ENCODE measurements at places on chromosomes 3 and 15.

DNA sequence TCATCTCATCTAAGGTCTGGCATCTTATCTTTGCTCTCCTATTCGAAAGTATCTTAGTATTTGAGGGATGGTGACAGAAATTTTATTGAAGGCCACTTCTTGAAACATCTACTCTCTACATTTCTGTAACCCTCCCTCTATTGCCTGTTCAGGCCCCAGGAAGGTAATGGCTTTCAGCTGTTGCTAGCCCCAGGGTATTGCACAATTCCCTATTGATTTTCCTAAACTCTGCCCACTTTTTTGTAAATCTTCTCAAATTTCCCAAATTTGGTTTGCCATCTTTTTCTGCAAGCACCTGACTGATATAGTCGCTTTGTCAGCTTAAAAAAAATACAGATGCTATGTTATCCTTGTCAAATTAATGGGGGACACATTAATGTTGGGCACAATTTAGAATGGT, 242.1 kb downstream of the RAP2B start:
- DNase-seq: no peak

GRCh38 chr15:25170781-25171110, 216.0 kb downstream of the SNRPN start:
- DNase-seq: no peak

DNA sequence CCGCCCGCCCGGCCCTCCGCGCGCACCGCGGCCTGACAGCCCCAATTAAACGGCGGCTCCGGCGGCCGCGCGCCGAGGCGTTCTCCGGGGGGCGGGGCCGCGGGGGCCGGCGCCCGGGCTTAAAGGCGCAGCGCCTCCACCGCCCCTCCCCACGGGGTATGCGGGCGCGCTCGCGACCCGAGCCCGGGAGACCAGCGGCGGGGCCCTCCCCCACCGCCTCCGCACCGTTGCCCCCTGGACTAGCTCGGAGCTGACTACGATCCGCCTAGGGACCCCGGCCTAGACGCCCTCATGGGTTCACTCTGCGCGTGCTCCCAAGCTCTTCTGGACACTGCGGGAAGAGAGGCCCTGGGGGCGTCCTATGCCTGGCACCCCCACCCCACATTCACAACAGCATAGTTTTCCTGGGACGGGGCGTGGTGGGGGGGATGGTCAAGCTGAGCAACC, at the start of gene DUSP7:
TSS of gene DUSP7 (minus strand) at position 51 of the 447 bp plus-strand sequence. CDS start 205 bp downstream, outside the sequence.
- DNase-seq: peak; percentile 82

DNA sequence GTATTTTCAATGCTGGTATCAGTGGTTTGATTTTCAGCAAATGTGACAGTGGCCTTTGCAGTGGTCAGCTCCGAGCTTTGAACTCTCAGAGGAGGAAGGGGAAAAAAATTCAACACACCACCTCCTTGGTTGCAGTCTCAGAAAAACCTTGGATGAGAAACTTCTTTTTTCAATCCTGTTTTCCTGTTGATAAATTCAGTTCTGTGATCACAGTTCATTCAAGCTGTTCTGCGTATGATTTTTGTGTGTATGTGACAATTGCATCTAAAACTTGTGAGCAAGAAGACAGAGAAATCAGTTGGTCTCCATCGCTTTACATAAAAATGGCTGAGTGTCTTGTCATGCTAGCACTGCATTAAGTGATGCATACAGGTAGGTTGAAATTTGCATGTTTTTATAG, 19.2 kb downstream of the ZBTB38 start:
- DNase-seq: no peak

DNA sequence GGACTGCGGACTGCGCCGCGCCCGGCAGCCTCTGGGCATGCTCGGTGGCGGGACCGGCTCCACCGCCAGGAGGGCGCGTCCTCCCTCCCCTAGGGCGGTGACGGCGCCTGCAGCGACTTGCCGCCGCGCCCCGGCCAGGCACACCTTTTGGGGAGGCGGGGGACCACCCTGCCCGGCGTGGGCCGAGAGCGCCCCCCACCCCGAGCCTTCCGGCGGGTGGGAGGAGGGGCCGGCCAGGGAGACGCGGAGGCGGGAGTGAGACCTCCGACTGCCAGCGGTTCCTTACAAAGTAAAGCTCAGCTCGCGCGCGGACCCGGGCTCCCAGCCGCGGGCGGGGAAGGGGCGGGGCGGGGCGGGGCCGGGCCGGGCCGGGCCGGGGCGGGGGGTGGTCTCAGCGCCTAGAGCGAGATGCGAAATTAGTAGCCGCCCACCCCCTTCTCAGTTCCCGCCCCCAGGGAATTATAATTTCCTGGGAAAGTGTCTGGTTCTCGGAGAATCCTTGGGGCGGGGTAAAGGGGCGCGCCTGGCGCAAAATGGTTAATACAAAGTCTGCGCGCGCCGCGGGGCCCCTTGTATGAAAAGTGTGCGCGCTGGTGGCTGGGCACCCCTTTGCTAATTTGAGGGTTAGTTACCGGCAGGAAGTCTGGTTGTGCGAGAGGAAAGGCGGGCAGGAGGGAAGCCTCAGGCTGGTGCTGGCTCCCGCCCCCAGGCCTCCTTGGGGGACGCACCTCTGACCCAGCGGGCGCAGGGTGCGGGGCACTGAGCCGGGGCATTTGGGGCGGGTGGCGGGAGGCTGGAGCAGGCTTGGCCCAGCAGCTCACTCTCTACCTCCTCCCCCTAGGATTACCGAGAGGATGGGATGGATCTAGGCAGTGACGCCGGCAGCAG, 224.8 kb upstream of the IL12A start:
- DNase-seq: peak; percentile 81

- DNase-seq: no peak
These were observed 229.2 kb downstream of the SQOR start for GRCh38 chr15:45863881-45864580.

DNA sequence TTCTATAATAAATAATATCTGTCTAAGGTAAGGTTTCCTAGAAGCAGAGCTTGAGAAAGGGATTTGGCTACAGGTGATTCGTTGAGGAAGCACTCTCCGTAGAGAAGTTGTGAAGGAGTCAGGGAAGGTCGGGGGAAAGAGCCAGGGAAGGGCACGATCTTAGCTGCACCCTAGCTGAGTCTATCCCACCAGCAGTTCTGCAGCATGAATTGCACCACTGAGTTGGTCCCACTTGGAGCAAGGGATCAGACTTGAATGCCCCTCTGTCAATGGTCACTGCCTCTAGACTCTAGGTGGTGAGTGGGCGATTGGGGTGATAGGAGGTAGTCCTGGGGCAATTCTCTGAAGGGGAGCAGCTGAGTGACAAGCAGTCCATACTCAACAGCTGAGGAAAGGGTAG, 13.5 kb downstream of the TMC3 start:
- no peak for DNase-seq

DNA sequence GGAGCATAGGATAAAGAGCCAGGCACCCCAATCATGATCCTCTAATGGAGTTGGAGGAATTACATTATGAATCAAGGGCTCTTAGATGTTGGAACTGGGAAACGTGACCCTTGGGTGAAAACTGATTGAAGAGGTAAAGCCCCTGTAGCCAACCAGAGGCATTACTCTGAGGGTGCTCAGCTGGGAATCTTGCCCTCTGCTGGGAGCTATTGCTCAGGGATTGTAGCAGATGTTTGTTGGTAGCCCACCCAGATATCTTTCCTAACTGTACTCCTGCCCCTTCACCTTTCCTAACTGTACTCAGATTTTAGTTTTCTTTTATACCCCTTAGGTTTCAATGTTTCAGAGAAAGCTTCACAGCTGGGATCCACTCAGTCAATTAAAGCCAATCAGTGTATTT, 74.2 kb downstream of the RARB start:
- DNase-seq: no peak

DNA sequence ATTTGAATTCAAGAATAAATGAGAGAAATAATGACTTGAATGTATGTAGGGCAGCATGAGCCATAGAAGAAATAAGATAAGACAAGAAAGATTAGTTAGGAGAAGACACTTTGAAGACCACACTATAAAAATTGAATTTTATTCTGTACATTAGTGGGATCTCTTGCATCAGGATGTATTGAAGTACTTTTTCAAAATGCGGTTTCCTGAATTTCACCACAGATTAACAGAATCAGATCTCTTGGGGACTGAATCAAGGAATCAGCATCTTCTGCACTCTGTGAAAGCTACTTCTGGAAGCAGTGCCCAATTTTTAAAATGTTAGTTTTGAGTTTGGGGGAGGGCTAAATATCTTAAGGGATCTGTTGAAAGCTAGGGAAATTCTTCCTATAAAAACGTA, 763.9 kb upstream of the GOLIM4 start:
- no peak for DNase-seq

GRCh38 chr15:83653639-83654378, at the start of gene ADAMTSL3:
ADAMTSL3 (plus strand) TSS chr15:83654123; CDS start chr15:83655762, 1,639 bp downstream.
- peak; percentile 68 for DNase-seq

DNA sequence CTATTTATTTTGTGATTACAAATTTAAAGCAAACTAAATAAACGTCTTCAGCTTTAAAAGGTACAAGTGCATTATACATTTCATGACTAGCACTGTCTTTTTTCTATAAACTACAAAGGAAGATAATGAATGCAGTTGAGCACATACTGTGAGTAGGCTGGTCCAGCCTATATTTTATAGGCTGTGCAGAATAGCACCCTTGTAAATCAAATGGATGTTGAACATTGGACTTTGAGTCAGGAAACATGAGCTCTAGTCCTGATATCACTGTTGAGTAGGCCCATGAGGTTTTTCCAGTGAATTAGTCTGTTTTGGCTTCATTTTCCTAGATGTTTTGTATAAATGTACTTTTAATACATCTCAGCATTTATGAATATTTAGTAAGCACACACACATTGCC, 447.3 kb upstream of the KCNMB2 start:
- DNase-seq: no peak

GRCh38 chr3:121951291-121951919, 57.2 kb downstream of the SLC15A2 start:
- DNase-seq: no peak

GRCh38 chr15:72790302-72790910, 6.8 kb upstream of the ADPGK start:
- no peak for DNase-seq

DNA sequence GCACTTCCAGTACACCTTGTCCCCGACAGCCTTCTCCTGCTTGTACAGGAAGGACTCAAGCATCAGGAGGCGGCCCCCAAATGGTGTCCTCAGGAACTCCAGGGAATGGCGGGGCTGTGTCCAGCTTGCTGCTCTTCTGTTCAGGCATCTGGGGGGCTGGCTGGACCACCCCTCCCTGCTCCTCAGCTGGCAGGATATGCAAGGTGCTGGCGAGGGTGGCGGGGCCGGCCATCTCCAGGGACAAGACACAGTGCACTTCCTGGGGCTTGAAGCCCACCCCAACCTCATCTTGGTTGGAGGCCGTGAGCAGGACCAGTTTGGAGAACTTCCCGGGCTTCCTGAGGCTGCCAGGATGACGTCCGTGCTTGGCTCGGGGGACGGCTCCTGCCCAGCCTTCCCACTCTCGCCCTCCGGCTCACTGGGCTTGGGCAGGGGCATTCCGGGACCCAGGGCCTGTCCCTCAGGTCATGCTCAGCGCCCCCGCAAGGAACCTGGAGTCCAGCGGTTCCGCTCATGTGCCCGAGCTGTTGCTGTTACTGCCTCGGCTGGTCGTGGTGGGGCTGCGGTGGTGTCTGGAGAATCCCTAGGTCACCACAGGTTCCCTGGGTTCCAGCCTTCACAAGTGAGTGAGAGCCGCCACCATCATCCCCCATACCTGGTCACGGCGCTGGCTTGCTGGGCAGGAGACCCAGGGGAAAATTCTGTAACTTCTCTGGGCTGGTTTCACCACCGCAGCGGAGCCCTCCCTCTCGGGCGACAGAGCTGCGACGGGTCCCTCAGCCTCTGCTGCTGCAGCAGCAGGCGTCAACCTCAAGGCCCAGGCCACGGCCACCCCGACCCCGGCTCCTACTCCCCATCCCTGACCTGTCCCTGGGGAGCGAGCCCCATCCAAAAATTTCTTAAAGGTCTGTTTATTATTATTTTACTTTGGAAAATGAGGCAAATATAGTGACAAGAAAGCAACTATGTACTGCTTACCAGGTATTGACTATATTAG, 82.8 kb upstream of the FXR1 start:
- no peak for DNase-seq

DNA sequence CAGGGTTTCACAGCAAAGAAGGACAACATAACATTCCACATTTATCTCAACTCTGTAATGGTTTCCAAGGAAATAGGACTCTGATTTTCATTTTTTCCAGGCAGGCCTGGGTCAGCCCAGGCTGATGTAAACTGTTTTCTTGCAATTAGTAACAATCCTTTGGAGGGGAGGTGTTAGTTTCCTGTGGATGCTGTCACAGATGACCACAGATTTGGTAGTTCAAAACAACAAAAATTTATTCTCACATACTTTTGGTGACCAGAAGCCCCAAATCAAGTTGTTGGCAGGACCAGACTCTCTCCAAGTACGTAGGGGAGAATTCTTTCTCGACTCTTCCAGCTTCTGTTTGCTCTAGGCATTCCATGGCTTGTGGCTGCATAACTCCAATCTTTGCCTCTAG, 88.0 kb downstream of the EDEM1 start:
- no peak for DNase-seq

DNA sequence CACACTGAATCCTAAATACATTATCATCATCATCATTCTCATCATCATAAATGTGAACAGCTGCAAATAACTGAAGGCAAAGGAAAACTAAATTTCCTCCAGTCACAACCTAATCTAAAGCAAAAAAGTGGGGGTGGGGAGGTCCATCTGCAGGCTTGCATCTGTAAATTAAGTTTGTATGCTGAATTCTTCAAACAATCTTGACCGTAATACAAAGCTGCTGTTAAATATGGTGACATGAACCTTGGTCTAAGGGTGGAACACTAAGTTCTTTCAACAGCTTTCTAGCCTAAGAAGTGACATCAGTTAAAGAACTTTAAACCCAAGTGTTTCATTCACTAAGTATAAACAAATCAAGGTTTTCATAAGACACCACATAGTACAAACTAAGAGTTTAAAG, 4.3 kb downstream of the LRRFIP2 start:
- no peak for DNase-seq

DNA sequence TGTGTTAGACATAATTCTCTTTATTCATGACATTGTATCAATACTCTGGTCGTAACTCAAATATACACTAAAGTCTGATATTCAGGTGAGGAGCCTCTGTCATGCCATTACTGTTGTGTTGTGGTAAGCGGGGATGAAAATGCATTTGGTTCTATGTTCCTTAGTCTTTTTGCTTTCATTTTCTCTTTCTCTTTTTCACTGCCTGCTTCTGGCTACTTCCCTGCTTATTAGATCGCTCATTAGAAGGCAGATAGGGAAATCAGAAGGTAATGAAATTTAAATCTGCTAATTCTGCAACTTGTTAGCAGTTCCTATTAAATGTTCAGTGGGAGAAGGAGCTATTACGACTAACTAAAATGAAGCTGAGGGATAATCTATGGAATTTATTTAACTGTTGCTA, 345.0 kb downstream of the GRM7 start:
- DNase-seq: no peak

DNA sequence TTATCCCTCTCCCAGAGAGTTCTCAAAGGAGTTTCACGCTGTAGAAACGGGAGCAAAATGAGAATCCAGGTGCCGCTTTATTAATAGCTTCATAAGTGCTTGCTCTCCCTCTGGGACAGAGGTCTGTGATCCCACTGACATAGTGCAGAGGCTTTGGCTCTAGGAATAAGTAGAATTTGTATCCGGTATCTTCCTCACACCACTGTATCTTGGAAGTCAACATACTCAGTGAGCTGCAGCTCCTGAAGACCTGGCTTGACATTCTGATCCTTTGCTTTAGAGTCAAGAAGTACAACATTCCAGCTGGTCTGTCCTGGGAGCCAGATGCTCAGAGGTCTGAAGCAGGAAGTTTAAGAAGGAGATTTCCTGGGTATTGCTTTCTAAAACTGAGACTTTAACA, 323.0 kb downstream of the LPP start:
- DNase-seq: no peak

Measured in nephron progenitor cell (in vitro differentiated cells).